Hair follicular keratinocyte (primary cell): ENCODE measurements at places on chromosomes 16 and 17. TPM values are rescaled to one million over a fixed set of nuclear protein-coding genes. Genes with fewer than 3 reads are reported as not detected.

The GRB7 gene
- 17.8 and 31.5 TPM in 2 replicates for total RNA-seq

The SDR42E1 gene
- 10.1 and 15.1 TPM in 2 replicates for total RNA-seq

The SRL gene
- not detected in 2 replicates for total RNA-seq

The ROGDI gene
- total RNA-seq, result 21.0 and 23.0 TPM in 2 replicates

The PMP22 gene
- total RNA-seq, result 1.2 and 1.9 TPM in 2 replicates

The MYH3 gene
- total RNA-seq, result 0.23 and 0.34 TPM in 2 replicates

The CD300LB gene
- total RNA-seq, result not detected in 2 replicates

The CDRT15 gene
- total RNA-seq, result not detected in 2 replicates
